ENCODE measurements at places on chromosomes 2 and 18.

- DNase-seq: no peak
Measured at GRCh38 chr2:23375448-23375847, 9.5 kb upstream of the KLHL29 start.

GRCh38 chr2:228039752-228040534 is 141.5 kb downstream of the SPHKAP start:
- no peak for DNase-seq

- no peak for DNase-seq
Measured at GRCh38 chr2:169877398-169877797, 50.1 kb downstream of the UBR3 start.

DNA sequence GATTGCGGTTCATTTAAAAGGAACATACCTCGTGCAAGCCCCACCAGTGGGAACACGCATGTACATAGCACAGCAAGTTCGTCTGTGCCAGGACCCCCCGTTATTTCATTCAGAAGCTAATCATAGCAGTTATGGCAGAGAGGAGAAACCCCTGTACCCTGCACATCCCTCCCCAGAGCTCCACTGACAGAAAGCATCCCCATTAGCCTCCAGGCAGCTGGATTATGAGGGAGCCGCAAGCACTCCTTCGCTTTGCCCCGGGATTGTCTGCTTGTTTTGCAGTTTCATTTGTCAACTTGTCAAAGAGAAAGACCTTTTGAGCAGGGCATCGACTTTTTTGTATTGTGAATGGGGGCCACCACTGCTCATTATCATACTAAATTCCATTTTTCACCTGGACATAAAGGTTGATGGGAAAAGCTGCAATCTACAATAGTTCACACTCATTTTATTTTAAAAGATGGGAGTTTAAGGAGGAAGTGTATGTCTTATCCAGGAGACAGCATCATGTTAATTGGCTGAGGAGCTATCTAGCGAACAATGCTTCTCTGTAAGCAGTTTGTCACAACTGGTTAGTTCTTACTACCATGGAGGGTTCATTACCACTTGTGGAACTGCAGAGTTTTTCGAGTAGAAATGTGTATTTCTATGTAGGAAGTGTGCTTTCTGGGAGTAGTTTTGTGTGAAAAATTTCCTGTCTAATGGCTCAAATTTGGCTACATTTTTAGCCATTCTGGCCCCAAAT is 255.3 kb downstream of the THSD7B start:
- no peak for DNase-seq

- DNase-seq: no peak
Measured at GRCh38 chr2:226427538-226428307, 371.9 kb downstream of the IRS1 start.

DNA sequence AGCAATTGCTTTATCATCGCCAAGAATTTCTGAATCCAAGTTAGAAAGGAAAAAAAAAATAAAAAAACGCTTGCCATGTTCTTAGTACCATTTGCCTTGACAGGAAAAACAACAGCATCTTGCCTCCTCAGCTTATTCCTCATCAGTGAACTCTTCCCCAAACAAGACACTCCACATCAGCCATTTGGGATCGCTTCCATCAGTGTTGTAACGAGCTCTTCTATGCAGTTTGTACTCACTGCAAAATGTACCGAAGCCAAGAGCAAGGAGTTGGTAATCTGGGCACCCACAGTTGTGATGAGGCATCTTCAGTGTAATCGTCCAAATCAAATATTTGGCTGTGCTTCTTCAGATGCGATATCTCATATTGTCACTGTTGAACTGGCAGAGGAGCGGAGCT is 503.7 kb downstream of the TMEM182 start:
- no peak for DNase-seq

DNA sequence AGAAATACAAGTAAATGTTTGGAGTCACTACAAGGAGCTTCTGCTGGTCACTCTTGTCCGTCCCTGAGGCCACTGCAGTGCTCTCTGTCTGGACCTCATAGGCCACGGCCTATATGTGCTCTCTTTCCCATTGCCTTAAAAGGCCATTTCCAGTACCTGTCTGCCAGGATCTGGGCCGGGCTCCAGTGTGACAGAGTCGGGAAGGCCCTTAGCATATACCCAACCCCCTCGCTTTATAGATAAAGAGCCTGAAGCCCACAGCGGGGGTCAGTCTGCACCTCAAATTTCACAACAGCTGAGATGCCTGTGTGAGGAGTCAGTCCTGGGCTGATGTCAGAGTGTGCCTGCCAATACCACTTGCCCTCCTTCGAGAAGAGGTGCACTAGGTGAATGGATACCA is 39.9 kb downstream of the ADD2 start:
- DNase-seq: no peak

- DNase-seq: no peak
Measured at GRCh38 chr2:187541086-187542085, 12.8 kb downstream of the TFPI start.

GRCh38 chr18:58344861-58345463 is 283.9 kb downstream of the ALPK2 start:
- DNase-seq: no peak

DNA sequence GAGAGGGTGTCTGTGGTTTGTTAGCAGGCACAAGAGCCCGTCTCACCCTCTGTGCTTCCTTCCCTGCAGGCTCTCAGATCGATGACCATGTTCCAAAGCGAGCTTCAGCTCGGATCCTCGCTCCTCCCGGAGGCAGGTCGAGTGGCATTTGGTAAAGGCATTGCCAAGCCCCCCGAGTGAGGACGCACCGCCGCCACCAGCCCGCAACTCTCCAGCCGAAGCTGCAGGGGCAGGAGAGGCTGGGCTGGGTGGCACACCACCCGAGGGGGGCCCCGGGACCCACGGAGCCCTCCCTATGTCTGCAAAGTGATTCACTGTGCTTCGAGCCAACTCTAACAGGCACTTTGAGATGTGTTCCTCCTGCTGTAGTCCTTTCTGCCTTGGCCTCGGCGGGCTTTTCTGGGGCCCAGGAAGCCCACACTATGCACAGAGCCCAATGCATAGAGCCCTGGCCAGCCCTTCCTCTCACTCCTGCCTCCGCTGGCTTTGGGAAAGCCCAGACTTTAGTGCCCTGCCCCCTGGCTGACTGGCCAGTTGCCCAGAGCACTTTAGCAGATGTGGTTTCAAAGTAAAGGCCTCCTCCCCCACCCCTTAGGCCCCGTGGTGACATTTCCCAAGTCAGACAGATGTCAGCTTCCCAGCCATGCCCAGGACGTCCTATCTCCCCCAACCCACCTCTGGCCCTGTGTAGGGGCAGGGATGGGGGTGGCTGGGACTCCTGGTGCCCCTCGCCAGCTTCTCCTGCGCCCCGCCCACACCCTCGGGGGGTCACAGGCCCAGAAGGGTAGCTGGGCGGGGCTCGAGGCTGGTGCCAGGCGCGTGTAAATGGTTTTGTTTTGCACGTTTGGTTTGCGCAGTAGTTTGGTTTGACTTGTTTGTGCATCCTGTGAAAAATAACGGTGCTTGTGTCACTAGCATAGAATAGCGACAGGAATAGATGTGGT is 23.3 kb upstream of the MAPRE3 start:
- DNase-seq: peak; percentile 72

GRCh38 chr18:24368749-24369148 is 28.9 kb downstream of the OSBPL1A start:
- no peak for DNase-seq

GRCh38 chr2:127517465-127517864 is 8.8 kb downstream of the IWS1 start:
- no peak for DNase-seq

GRCh38 chr2:117702098-117702497 is 112.4 kb upstream of the DDX18 start:
- DNase-seq: no peak

DNA sequence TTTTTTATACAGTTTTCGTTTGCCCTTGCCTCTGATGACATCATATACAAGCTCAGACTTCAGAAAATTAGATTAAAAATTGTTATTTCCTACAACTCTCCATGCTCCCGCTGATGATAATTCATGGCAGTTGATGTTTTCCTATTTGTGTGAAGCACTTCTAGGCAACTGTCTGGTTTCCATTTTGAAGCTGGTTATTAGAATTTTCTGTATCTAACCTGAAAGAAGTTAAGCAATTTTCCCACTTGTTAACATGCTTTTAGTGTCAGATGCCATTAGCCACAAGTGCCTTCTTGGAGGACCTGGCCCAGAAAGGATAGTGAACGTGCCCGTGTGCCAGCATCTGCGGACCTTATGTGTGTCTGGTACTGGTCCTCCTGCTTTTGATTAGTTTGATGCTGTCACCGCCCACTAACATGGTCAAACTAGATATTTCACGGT is 347.6 kb upstream of the RAB12 start:
- DNase-seq: no peak

DNA sequence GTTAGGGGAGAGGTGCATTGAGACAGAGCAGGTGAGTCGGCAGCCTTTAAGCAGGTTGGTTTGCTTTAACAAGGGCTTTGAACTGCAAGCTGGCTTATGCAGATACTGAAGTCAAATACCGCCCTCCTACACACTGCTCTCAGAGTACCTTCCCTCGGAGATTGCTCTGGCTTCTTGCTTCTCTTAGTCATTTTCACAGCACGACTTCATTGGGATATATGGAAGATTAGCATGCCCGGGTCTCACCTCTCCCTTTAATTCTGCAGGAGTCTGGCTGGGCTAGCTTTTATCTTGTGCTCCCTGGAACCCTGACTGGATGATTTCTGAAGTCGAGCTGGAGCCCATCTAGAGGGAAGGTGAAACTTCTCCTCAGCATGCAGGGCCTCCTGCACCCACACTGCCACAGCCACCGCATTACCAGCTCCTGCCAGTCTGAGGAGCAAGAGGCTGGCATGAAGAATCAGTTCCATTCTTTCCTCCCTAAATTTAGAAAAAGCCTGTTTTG is 395.5 kb upstream of the HNRNPA3 start:
- DNase-seq: no peak

GRCh38 chr2:119914266-119914665 is 98.6 kb upstream of the EPB41L5 start:
- DNase-seq: no peak

GRCh38 chr2:150806336-150806735 is 318.9 kb upstream of the RND3 start:
- no peak for DNase-seq

GRCh38 chr18:50090370-50091312 is 104.3 kb downstream of the MYO5B start:
- no peak for DNase-seq

- DNase-seq: no peak
Measured at GRCh38 chr2:224166654-224167053, 127.6 kb upstream of the SERPINE2 start.

GRCh38 chr2:155157065-155157464 is 458.6 kb downstream of the KCNJ3 start:
- DNase-seq: no peak

- no peak for DNase-seq
Measured at GRCh38 chr2:229330952-229331351, 59.9 kb upstream of the PID1 start.
